ENCODE measurements at places on chromosomes 2 and 18.

- no peak for DNase-seq
Measured at GRCh38 chr18:58776084-58776483, 88.6 kb upstream of the ZNF532 start.

DNA sequence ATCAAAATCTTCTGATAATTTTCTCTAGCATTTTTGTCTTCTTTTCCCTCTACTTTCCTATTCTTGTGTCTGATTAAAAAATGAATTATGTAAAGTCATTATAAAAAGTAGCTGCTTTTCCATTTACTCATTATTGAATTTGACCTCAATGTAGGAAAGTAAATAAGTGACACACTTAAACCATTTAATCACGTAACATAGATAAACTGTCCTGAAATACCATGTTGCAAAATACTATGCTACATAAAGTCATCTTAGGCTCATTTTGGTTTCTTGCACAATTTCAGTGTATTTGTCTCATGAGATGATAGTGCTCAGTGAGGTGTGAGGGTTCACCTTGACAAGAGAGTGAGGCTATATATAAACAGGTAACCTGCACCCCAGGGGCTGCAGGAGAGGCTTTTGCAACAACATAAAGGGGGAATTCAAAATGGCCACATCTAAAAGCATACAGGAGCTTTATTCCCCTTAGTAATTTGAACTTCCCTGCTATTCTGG is 502.7 kb downstream of the RNF144A start:
- no peak for DNase-seq

- DNase-seq, result no peak
Measured at GRCh38 chr2:20178666-20179465, 46.1 kb downstream of the SDC1 start.

- DNase-seq, result no peak
Measured at GRCh38 chr2:113266431-113266830, 12.3 kb downstream of the PAX8 start.

GRCh38 chr2:113169586-113169985 is 4.2 kb upstream of the PSD4 start:
- no peak for DNase-seq

GRCh38 chr18:79242246-79242645 is 153.5 kb upstream of the NFATC1 start:
- DNase-seq, result no peak

DNA sequence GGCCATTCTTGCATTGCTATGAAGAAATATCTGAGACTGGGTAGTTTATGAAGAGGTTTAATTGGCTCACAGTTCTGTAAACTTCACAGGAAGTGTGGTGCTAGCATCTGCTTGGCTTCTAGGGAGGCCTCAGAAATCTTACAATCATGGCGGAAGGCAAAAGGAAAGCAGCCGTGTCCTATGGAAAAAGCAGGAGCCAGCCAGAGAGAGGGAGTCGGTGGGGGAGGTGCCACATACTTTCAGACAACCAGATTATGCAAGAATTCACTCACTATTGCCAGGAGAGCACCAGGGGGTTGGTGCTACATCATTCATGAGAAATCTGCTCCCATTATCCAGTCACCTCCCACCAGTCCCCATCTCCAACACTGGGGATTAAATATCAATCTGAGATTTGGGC is 64.1 kb downstream of the CPS1 start:
- no peak for DNase-seq

DNA sequence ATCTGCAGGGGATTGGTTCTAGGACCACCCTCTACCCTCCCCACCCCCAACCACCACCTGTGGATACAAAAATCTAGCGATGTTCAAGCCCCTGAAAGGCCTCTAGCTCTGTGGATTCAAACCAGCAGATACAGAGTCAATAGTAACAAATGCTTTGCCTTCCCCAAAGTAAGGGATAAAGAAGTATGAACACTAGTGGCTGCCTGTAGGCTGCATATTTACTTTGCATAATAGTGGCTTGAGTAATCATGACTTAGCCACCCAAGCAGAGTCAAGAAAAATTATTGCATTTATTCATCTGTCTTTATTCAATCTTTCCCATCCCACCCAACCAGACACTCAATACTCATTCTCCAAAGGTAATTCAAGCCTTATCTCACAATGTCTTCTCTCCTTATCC is 43.8 kb downstream of the SOCS6 start:
- DNase-seq, result no peak

DNA sequence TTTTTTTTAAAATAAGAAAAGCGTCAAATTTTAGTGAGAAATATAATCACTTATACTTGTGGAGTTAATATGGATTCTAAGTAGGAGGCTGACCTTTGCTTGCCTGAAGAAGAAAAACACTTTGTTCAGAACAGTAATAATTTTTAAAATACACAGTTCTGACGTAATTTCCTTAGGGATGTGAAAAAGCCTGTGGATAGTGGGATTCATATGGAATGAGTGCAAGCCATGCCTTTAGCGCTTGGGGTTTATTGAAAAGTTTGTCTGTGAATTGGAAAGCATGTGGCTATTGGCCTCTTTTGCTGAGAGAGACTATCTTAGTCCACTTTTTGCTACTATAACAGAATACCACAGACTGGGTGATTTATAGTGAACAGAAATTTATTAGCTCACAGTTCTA is 151.3 kb downstream of the CCDC85A start:
- DNase-seq, result no peak

GRCh38 chr18:4106407-4107033 is 348.6 kb downstream of the DLGAP1 start:
- peak; percentile 33 for DNase-seq

Measured in T-cell (primary cell).